ENCODE measurements at places on chromosomes 5 and 9.

- DNase-seq: no peak
Measured at GRCh38 chr9:109329638-109330258, 8.9 kb upstream of the EPB41L4B start.

GRCh38 chr5:19790829-19791466 is 197.1 kb downstream of the CDH18 start:
- no peak for DNase-seq

GRCh38 chr9:92147852-92148180 is 32.6 kb upstream of the SPTLC1 start:
- no peak for DNase-seq

DNA sequence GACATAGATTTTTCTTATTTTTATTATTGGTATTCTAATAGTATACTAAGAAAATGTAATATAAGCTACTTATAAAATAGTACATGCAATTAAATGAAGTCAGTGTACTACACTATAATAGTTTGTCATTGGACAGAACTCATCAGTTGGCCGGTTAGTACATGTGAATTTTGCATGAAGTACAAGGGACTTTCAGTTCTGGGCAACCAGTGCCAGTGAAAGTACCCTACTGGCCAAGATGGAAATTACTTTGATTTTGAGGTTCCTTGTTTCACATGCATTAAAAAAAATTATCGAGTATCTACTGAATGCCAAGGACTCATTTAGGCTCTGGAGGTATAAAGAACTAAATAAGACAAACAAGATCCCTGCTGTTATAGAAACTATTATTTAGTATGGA is 213.4 kb upstream of the ELL2 start:
- DNase-seq: no peak

- DNase-seq: no peak
Measured at GRCh38 chr5:169921384-169921783, 58.9 kb downstream of the INSYN2B start.

- no peak for DNase-seq
Measured at GRCh38 chr5:95272316-95272929, 12.5 kb downstream of the MCTP1 start.

DNA sequence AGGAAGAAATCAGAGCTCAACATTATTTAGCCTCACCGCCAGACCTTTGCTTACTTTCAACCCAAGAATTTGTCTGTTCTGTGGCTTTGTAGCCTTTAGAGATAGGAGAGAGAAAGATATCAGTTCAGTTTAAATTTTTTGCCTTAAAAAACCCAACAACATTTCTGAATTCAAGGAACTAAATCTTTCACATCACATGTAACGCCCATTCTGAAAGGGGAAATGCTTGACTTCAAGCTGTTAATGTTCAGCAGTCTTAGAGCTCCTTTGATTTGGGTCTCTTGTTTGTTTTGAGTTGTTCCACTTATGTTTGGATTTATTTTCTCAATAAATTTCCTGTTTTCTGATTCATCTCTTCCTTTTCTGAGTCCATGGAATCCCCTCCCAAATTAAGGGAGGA is 294.5 kb downstream of the ARHGAP26 start:
- no peak for DNase-seq

DNA sequence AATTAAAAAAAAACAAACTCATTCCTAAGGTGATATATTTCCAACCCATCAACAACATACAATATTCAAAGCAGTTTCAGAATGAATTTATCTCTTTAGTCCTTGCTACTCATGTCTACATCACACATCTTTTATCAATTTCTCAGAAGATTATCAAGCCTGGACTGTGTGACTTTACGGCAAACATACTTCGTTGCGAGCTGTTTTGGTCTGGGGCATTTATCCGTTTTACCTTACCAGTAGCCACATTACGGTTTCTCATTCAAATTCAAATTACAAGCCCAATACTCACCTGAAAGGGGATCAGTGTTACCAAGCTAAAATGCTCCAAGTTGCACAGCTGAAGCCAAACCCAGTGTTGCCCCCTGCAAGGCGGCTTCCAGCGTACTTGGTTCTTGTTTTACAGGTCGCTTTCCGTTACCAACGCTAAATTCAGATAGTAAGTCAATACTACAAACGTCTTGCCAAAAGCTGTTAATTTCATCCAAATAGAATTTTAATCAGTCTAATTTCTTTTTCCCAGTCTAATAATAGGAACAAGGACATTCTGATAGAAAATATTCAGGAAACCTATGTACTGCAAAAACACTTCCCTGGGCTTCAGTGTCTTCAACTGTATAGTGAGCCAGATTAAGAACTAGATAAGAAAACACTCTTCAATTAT is 1.8 kb downstream of the HNRNPH1 start:
- DNase-seq: no peak

- DNase-seq: no peak
Measured at GRCh38 chr5:119476341-119476740, 24.0 kb downstream of the HSD17B4 start.

DNA sequence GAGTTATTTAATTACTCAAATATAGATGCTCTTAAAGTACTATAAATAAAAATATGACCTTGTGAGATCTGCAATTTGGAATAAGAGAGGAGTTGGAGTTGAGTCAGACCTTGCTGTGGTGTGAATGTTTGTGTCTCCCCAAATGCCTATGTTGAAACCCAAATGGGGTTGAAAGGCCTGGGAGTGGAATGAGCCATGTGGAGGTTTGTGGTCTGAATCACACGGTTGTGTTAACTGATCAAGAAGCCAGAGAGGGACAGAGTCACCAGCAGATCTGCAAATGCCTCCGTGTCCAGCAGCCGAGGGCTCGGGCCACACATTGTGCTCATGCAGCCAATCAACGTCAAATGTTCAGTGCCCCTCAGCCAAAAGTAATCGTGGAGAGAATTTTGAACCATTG is 404.4 kb downstream of the ICE1 start:
- DNase-seq: no peak

DNA sequence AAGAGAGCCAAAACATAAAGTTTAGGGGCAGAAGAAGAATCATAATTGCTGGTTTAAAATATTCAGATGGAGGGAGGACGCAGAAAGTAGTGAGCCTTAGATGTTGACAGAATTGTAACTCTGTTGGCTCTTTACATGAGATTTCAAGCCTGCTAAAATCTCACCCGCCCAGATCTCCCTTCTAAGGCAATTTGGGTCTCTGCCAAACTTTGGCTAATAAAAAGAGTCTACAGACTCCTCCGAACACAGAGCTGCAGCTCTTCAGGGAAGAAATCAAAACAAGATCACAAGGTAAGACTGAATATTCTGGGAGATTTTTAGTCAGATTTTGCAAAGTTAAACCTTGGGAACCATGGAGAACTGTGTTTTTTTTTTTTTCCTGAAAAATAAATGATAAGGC is at the start of gene IL33:
Gene IL33 (plus strand): TSS at position 246 of the 400 bp plus-strand sequence. CDS start 25,888 bp downstream, outside the sequence.
- DNase-seq: no peak

GRCh38 chr5:135497971-135498636 is 37.7 kb downstream of the NEUROG1 start:
- DNase-seq: peak; percentile 46

- DNase-seq: no peak
Measured at GRCh38 chr5:75496026-75496425, 15.4 kb downstream of the CERT1 start.

DNA sequence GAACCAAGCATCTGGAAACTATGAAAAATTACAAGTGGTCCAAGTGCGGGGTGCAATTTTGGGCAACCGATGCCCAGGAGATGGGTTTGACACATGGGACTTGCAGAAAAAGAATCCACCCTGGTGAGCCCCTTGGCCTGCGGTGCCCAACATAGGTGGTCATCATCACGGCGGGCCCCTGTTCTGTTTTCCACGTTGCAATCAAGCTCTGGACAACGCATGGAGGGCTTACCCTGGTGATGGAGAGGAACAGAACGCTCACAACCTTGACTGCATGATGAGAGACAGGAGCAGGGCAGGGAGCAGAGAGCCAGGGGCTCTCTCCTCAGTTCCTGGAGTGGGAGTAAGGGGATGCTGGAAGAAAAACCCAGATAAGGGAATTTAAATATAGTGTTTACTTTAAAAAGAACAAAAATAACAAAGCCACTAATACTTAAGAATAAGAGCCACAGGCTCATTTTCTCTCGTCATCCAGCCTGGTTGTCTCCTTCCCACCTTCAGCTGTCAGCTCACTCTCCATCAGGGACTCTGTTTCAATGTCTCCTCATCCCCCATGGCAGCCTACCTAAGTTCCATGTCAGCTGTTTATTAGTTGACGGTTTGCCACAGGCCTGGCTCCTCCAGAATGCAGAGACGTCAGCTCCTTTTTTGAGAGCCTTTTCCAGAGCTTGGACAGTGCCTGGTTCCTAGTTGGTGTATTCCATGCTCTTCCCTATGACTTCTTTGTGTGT is 172.1 kb downstream of the GADD45G start:
- DNase-seq: no peak

DNA sequence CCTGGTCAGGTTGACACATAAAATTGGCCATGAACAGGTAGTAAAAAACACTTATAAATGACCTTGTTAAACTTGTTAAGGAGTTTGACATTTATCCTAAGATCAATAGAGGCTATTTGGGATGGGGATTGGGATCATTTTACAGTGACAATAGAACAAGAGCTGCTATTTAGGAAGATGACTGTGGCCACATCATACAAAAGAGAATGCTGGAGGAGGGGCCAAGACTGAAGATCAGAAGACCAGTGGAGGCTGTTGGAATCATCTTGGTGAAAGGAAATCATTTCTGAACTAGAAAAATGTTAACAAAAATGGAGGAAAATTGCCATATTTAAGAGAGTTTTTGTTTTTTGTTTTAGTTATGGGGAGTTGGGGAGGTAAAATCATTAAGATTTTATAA is 304.8 kb upstream of the TLE4 start:
- no peak for DNase-seq

DNA sequence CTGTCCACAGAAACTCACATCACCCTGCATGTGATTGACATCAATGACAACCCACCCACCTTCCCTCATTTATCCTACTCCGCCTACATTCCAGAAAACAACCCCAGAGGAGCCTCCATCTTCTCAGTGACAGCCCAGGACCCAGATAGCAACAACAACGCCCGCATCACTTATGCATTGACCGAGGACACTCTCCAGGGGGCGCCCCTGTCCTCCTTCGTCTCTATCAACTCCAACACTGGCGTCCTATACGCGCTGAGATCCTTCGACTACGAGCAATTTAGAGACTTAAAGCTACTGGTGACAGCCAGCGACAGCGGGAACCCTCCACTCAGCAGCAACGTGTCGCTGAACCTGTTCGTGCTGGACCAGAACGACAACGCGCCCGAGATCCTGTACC is 1.7 kb downstream of the PCDHGA3 start:
- no peak for DNase-seq

DNA sequence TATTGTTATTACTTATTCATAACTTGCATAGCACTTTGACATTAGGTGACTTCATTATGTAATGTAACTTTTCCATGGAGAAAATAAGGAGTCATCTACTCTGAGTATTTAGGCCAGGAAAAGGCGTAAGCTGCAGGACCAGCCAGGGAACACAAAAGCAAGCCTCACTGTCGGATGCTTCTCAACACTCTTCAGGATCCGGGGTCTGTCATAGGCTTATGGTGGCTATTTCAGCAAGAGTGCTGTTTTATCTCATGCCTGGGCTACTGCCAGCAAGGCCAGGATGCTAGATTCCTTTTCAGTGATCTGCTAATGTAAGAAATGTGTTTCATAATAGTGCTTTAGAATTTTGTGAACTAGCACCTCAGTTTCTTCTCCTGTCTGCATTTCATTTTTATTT is 162.4 kb downstream of the CHSY3 start:
- DNase-seq: no peak

GRCh38 chr5:56819060-56819881 is 3.9 kb downstream of the MAP3K1 start:
- no peak for DNase-seq

DNA sequence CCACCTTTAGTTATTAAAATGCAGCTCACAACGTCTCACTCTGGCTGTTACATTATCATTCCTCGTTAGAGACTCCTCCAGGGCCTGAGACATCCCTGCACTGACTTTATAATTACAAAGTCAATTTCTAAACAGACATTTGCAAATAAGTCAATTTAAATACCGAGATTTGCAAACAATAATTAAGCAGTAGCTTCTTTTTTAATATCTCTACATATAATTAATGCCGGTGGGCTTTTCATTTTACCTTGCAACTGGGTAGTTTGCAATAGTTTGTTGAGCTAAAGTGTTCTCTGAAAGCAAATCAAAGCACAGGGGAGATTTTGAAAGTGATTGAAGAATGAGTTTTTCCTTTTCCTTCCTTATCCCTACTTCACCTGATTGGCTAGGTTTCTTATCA is 154.4 kb downstream of the TLR4 start:
- no peak for DNase-seq

GRCh38 chr9:14159440-14160216 is 154.3 kb downstream of the NFIB start:
- no peak for DNase-seq

- DNase-seq: no peak
Measured at GRCh38 chr9:24257726-24258125, 288.0 kb downstream of the IZUMO3 start.

- DNase-seq: no peak
Measured at GRCh38 chr9:125929846-125930245, 182.7 kb downstream of the PBX3 start.

- DNase-seq: no peak
Measured at GRCh38 chr5:92912283-92912682, 668.7 kb downstream of the NR2F1-AS1 start.

DNA sequence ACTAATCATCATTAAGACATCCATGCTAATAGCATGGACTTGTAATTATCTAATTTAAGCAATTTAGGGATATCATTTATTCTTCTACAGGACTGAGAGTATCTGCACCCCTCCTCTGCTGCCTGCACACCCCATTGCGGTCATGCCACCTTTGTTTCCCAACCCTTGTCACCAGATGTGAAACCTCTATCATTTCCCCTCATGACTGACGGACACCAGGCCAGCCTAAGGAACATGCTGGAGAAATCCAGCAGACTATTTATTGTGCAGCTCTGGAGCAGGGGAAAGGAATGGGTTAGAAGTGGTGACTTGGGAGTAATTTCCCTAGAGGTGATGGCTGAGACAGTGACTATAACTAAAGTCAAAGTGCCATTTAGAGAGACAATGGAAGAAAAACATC is 40.7 kb downstream of the UGCG start:
- DNase-seq: no peak

GRCh38 chr9:34098307-34098706 is 28.2 kb downstream of the DCAF12 start:
- DNase-seq: no peak

DNA sequence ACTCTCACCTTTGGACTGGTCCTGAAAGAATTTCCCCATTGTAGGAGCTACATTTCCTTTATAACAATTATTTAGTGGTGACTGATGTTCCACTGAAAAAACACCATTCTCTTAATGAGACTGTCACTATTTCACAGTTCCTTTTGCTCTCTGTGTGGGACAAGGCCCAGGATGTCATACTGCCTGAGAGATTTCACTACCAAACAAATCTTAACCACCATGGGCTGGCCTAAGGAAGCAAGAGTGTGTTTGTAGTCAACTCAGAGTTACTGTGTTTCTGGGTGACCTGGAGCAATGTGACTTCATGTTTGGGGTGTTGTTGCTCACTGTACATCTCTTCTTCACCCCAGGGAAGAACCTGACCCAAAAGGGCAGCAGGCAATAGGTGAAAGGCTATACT is 50.1 kb upstream of the ZNF608 start:
- no peak for DNase-seq

GRCh38 chr5:76386360-76386759 is 16.7 kb upstream of the IQGAP2 start:
- no peak for DNase-seq

GRCh38 chr9:137760426-137760825 is 117.2 kb upstream of the CACNA1B start:
- DNase-seq: no peak

- no peak for DNase-seq
Measured at GRCh38 chr5:135140446-135141204, 106.6 kb upstream of the PITX1 start.
